ENCODE measurements at places on chromosomes 1 and 21.

DNA sequence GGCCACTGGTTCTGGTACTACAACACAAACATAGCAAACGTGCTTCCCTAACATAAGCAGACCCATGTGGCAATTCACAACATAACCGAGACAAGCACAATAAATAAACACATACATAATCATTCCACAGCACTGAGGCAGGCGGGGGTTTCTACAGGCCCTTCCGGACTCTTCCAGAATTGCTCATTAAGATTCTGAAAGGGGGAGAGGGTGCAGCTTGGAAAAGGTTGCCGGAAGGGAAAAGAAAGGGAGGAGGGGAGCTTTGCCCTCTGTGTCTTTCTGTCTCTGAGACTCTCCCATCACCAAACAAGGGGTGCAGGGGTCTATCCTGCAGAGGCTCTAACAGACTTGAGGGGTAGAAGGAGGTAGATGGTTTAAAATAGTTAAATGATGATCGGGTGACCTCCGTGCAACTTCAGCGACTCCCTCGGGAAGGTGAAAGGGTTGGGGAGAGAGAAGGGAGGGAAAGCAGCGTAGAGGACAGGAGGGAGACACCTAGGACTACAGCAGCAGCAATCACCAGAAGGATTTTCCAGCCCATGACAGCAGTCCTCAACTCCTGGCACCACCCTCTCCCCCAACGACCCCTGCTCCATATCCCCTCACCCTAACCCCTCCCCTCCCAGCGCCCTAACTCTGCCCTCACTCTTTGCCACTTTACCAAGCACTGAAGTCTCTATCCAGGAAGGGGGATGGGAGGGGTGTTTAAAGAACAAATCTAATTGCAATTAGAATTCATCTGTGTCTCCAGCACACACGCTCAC lies 365.5 kb upstream of the ESRRG start:
- DNase-seq = no peak

GRCh38 chr1:1753607-1754005 lies 24.7 kb downstream of the NADK start:
- DNase-seq = no peak

GRCh38 chr1:170661646-170662411 lies 2.1 kb upstream of the PRRX1 start:
- no peak for DNase-seq

GRCh38 chr1:197285526-197286205 lies 17.6 kb downstream of the CRB1 start:
- no peak for DNase-seq

GRCh38 chr1:246450611-246451251 lies 56.3 kb downstream of the SMYD3 start:
- DNase-seq = no peak

Data from stimulated activated CD8-positive, alpha-beta memory T cell treated with anti-CD3 and anti-CD28 coated beads, Interleukin-2, amount 100 ng/mL, for 48 hours (primary cell).